Endothelial cell of coronary artery (primary cell): ENCODE measurements at places on chromosomes 2 and 18. TPM values are rescaled to one million over a fixed set of nuclear protein-coding genes. Genes with fewer than 3 reads are reported as not detected.

The ATP9B gene
- 23.5 and 27.2 TPM in 2 replicates for total RNA-seq

The IGFBP5 gene
- total RNA-seq, result 0.45 and 52.9 TPM in 2 replicates

The IL18RAP gene
- not detected in 2 replicates for total RNA-seq

The STARD7 gene
- 148 and 170 TPM in 2 replicates for total RNA-seq

The TNFRSF11A gene
- 1.9 and 3.1 TPM in 2 replicates for total RNA-seq

The DAPL1 gene
- not detected in 2 replicates for total RNA-seq

The AMER3 gene
- total RNA-seq, result not detected in 2 replicates

The ALPP gene
- total RNA-seq, result not detected in 2 replicates

The CLHC1 gene
- 5.2 and 11.3 TPM in 2 replicates for total RNA-seq

The MOCOS gene
- 0.63 and 1.6 TPM in 2 replicates for total RNA-seq

The MEIS1 gene
- total RNA-seq, result 10.5 and 13.6 TPM in 2 replicates

The KLHL14 gene
- not detected in 2 replicates for total RNA-seq

The EMILIN2 gene
- 2.0 and 5.1 TPM in 2 replicates for total RNA-seq

The PIEZO2 gene
- total RNA-seq, result 9.4 and 56.4 TPM in 2 replicates

The CRACDL gene
- total RNA-seq, result 7.0 and 8.7 TPM in 2 replicates

The AQP4 gene
- not detected in 2 replicates for total RNA-seq

The ALK gene
- not detected in 2 replicates for total RNA-seq

The RAB31 gene
- 22.7 and 24.9 TPM in 2 replicates for total RNA-seq

The DNAH7 gene
- total RNA-seq, result 0.09 TPM in 2 replicates

The HOXD12 gene
- not detected in 2 replicates for total RNA-seq

The SH3BP4 gene
- total RNA-seq, result 37.5 and 48.5 TPM in 2 replicates

The IRS1 gene
- under 0.01 and 1.6 TPM in 2 replicates for total RNA-seq

The TWIST2 gene
- total RNA-seq, result 1.6 and 7.1 TPM in 2 replicates

The HJURP gene
- total RNA-seq, result 7.9 and 19.0 TPM in 2 replicates

The IMP4 gene
- 120 and 123 TPM in 2 replicates for total RNA-seq

The PROC gene
- total RNA-seq, result not detected in 2 replicates

The TLX2 gene
- total RNA-seq, result not detected in 2 replicates

The LGALSL gene
- total RNA-seq, result 3.1 and 4.2 TPM in 2 replicates

The PAX8 gene
- total RNA-seq, result 0.28 TPM in 1 of 2 replicates, not detected in the other

The ATP5MC3 gene
- 80.9 and 100 TPM in 2 replicates for total RNA-seq

The FOXI3 gene
- total RNA-seq, result not detected in 2 replicates
